ENCODE measurements at places on chromosomes 16 and 17.
A peak's percentile ranks its signal among the peaks of the same experiment; 100 is the strongest.

- no peak for DNase-seq
Measured at GRCh38 chr16:440627-441026, 15.2 kb downstream of the RAB11FIP3 start.

GRCh38 chr17:40101367-40102210 is 1.2 kb upstream of the NR1D1 start:
- DNase-seq = no peak

- DNase-seq = no peak
Measured at GRCh38 chr17:10099051-10099571, 99.3 kb downstream of the GAS7 start.

DNA sequence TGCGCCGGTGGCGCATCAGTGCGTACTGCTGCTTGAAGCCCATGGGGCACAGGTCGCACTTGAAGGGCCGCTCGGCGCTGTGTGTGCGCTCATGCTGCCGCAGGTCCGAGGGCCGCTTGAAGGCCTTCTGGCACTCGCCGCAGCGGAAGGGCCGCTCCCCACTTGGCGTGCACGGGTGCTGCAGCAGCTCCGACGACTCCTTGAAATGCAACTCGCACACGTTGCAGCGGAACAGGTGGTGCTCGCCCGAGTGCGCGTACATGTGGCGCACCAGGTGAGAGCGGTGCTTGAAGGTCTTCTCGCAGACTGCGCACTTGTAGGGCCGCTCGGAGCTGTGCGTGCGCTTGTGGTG is 3.3 kb downstream of the ZNF319 start:
- DNase-seq = no peak

DNA sequence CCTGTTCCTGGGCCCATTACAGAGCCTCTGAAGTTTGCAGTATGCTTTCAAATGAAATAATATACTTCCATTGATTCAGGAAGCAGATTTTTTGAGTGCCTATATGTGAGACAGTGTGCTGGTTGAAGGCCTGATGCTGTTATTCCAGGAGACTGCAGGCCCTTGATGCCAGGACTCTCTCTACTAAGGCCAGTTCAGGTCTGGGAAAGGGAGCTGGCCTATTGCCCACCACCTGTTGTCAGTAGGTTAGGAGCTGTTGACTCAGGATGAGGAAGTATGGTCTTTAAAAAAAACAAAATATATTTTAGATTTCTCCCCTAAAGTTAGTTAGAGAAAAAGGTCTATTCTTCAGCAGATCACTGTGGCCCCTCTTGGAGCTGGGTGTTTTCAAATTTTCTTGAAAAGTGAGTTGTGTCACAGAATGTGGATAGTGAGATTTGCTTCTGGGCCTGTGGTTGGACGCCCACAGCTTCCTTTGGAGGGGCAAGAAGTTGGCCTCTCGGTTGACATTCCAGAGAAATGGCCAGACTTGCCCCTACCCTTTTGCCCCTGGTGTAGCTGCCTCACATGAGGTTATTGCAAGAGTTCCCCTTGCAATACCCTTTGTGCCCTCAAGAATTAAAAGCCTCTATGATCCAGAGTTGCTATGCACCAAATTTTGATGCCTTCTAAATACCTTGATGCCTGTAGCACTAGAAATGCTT is 7.9 kb downstream of the ESRP2 start:
- DNase-seq = no peak

DNA sequence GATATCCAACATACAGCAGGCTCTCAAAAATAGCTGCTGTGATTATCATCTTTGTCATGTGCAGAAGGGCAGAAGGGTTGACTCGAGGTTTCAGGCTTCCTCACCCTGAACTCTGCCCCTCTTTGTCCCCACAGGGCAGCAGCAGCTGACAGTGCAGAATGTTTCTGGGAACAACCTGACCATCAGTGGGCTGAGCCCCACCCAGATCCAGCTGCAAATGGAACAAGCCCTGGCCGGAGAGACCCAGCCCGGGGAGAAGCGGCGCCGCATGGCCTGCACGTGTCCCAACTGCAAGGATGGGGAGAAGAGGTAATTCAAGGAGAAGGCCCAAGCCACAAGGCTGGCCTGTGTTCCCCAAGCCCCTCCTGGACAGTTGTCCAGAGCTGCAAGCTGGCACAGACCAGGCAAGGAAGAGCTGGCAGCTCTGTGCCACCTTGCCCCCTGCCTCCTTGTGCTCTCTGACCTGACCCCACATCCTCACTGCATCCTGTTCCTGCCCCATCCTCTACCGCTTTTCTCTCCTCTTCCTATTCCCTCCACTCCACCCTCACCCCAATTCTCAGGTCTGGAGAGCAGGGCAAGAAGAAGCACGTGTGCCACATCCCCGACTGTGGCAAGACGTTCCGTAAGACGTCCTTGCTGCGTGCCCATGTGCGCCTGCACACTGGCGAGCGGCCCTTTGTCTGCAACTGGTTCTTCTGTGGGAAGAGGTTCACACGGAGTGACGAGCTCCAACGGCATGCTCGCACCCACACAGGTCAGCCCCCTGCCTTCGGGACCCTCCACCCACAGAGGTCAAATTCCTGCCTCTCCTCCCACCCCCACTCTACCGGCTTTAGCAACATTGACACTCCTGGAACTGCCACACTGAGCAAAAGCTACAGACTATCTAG is 16.3 kb upstream of the PNPO start:
- DNase-seq = no peak

DNA sequence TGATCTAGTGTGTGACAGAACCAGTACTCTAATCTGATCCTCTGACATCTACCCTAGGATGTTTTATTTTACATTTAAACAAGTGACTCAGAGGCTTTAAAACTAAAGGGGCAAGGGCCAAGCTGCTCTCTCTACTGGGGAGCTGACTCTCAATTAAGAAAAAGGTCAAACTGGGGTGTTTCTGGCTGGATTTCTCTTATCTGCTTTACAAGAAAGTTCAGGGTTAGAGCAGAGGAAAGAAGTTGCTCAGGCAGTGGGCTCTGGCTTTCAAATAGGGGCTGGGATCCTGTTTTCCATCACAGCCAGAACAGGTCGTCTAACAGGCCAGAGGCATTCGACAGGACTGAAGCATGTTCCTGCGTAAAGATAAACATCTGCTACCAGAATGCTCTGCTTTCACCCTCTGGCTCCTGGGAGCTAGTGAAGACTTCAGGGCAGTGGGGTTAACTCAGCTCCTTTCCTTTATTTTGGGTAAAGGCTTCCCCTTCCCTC is 8.5 kb downstream of the MMP28 start:
- no peak for DNase-seq

GRCh38 chr17:7710301-7710700 is 5.3 kb downstream of the EFNB3 start:
- DNase-seq = no peak

DNA sequence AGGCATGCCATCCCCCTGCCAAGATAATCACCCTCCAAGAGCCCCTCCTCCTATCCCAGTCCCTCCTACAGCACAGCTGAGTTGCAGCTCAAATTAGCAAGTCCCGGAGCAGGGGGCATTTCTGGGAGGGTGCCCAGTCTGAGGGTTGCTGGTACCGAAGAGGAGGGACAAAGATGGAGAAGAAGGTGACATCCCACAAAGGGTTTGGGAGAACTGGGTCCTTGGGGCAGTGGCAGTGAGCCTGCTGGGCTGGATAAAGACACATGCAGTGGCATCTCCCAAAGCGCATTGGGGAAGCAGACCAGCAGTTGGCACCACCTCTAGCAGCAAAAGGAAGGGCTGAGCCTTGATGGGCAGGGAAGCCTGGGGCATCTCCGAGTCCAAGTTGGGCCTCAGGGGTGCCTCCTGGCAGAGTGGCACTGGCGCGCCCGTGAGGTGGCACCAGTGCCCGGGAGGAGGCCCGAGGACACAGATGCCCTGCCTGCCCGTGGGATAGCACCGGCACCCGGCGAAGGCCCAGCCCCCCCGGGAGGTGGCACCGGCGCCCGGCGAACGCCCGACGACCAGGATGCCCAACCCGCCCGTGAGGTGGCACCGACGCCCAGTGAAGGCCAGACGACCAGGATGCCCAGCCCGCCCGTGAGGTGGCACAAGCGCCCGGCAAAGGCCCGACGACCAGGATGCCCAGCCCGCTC is 622 bp downstream of the TOM1L2 start:
- no peak for DNase-seq

- DNase-seq = no peak
Measured at GRCh38 chr17:61926826-61927207, 965 bp downstream of the INTS2 start.

GRCh38 chr17:15965528-15965927 is 20.6 kb downstream of the ADORA2B start:
- DNase-seq = no peak

- peak; percentile 87 for DNase-seq
Measured at GRCh38 chr17:8176197-8176940, at the start of gene TMEM107. TMEM107 (minus strand) TSS chr17:8176380; CDS start chr17:8176286, 94 bp downstream.

GRCh38 chr17:81036197-81036941 is 1.4 kb downstream of the BAIAP2 start:
- DNase-seq = no peak

DNA sequence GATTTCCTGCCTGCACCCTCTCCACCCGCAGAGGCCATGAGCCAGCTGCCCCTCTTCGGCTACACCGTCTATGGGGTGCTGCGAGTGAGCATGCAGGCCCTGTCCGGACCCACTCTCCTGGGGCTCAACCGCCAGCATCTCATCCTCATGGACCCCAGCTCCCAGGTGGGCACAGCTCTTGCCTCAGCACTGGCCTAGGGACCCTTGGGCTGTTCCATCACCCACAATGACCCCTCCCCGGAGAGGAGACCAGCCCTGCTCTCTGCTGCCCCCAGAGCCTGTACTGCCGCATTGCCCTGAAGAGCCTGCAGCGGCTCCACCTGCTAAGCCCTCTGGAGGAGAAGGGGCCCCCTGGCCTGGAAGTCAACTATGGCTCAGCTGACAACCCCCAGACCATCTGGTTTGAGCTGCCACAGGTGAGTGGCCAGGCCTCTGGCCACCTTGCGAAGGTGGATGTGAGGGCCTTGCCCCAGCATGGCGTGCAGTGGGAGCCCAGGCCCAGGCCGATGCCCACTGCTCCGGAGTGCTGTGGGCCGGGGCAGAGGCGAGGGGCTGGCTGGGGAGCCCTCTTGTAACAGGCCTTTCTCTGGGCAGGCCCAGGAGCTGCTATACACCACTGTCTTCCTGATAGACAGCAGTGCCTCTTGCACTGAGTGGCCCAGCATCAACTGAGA is 7.3 kb upstream of the SMIM5 start:
- peak; percentile 23 for DNase-seq

GRCh38 chr17:50864747-50865059 is 1.5 kb downstream of the TOB1 start:
- DNase-seq = peak; percentile 24

- no peak for DNase-seq
Measured at GRCh38 chr16:57760357-57761160, 25.0 kb downstream of the KATNB1 start.

GRCh38 chr16:89540557-89540956 is 19.9 kb upstream of the RPL13 start:
- DNase-seq = no peak

GRCh38 chr17:9269350-9270035 is 248.2 kb downstream of the NTN1 start:
- no peak for DNase-seq

DNA sequence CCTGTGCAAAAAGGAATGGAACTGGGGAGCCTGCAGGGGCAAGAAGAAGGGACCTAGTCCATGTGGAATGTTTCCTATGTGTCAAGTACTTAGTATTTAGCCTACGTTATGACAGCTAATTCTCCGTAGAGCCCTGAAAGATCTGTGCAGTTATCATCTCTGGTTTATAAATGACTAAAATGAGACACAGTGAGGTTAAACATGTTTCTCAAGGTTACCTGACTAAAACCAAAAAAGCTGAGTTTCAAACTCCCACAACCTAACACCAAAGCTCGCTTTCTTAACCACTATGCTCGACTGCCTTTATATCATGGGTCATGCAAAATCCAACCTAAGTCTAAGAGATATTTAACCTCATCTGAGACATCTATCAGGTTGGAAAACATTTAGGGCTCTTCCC is 53.3 kb upstream of the CCL2 start:
- no peak for DNase-seq

GRCh38 chr17:17840751-17841591 is 4.2 kb upstream of the SREBF1 start:
- no peak for DNase-seq

GRCh38 chr16:69852815-69853214 is 90.7 kb downstream of the WWP2 start:
- no peak for DNase-seq

- no peak for DNase-seq
Measured at GRCh38 chr17:15274017-15274416, 8.9 kb upstream of the PMP22 start.

GRCh38 chr16:19188406-19188805 is 20.4 kb downstream of the SYT17 start:
- DNase-seq = no peak

GRCh38 chr16:26857371-26857770 is 209.4 kb upstream of the C16orf82 start:
- DNase-seq = no peak

DNA sequence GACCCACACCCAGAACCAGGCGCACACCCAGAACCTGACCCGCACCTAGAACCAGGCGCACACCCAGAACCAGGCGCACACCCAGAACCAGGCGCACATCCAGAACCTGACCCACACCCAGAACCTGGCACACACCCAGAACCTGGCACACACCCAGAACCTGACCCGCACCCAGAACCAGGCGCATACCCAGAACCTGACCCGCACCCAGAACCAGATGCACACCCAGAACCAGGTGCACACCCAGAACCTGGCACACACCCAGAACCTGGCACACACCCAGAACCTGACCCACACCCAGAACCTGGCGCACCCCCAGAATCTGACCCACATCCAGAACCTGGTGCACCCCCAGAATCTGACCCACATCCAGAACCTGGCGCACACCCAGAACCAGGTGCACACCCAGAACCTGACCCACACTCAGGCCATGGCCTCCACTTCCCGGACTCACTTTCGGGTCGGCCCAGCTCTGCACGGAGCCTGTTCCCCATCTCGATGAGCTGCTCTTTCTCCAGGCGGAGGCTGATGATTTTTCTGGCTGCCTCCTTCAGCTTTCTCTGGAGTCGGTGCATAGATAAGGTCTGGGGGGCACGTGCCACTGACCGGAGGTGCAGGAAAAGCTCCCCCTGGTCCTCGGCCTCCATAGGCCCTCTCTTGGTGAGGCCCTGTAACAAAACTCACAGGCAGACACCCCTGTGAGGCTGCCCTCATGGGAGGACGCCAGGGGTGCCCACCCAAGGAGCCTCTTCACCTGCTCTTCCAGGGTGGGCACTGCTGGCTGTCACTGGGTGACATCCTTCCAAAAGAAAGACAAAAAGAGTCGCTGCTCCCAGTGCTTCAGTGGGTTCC is 53.3 kb upstream of the FASN start:
- DNase-seq = no peak

GRCh38 chr17:76039121-76039520 is 12.0 kb upstream of the EVPL start:
- no peak for DNase-seq

GRCh38 chr17:50976951-50977472 is 110.9 kb upstream of the TOB1 start:
- DNase-seq = no peak

DNA sequence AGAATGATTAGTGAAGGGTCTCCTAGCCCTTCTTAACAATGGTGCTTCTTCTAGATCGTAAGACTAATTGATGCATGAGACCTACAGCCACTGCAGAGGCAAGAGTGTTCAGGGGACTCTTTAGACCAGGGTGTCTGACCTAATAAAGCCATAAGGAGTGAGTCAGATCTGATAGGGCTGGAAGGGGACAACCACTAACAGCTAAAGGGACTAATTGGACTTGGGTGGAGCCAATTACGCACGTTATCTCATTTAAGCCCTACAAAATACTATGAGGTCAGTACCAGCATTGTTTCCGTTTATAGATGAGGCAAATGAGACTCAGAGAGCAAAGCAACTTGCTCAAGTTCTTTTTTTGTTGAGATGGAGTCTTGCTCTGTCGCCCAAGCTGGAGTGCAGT is 14.5 kb upstream of the RNF222 start:
- DNase-seq = no peak

GRCh38 chr16:47156680-47157215 is 13.0 kb upstream of the NETO2 start:
- no peak for DNase-seq

Measured in activated CD4-positive, alpha-beta T cell treated with anti-CD3 and anti-CD28 coated beads, Interleukin-2, amount 50 U/mL, for 48 hours (primary cell).